ENCODE measurements at places on chromosomes 12 and 14.

DNA sequence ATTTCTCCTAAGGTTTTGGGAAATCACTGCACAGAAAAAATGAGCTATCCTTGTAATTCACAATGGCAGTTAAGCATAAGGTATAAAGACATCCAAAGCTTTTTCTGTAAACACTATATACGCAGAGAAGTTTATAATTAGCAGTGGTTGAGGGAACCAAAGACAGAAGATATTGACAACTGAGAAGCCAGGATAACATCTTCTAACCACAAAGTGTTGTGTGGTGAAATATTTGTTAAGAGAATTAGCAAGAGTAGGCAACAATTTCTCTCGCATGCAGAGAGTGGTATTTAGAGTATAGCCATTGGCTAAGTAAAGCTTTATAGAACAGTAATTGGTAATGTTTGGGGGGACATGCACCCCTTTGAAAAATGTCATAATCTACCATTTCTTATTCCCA, 123.7 kb upstream of the USP15 start:
- no peak for DNase-seq

GRCh38 chr12:98744680-98745079, 99.6 kb downstream of the APAF1 start:
- no peak for DNase-seq

- DNase-seq = no peak
These were observed 23.6 kb upstream of the PGF start for GRCh38 chr14:74979029-74979428.

GRCh38 chr12:50195832-50196231, 28.7 kb upstream of the CERS5 start:
- DNase-seq = peak; percentile 63

DNA sequence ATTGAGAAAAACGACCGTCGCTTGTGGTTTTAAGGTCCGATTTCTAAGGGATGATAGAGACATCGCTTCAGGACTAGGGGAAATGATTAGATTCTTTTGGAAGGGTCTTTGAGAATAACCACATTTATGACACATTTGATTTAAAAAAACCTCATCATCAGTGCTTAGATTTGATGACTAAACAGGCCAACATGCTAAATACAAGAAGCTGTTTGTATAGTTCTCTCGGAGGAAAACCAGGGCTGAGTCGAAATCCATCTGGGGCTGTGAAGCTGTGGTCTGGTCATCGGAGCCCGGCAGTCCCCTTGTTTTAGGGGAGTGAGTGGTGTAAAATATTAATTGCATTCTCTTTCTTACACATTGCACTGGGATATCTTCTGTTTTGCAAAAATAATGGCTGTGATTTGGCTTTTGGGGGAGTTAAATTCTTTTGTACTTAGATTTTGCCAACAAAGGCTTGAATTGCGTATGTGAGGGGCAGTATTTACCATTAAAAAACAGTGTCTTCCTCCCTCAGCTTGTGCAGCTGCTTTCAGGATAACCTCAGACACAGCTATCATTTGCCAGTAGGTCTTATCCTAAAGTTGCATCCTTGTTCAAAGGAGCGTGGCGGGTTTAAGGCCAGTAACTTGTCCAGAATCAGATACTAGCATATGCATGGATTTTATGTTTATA, 550 bp downstream of the GNG2 start:
- DNase-seq = peak; percentile 78

- DNase-seq = no peak
These were observed 13.5 kb upstream of the TAS2R46 start for GRCh38 chr12:11075642-11076041.

DNA sequence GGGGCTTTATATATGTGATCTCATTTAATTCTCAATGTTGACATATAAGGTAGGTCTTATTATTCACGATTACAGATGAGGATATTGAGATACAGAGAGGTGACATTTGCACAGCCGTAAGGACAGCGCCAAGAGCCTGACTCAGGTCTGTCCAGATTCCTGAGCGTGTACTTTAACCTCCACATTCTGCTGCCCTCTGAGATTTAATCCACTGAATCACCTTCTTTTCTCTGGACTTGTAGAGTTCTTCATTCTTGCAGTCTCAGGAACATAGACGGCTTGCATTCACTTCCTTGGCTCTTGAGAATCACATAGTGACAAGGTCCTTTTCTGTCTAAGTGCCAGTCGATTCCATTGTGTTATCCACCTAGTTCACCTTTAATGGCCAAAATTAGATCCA, 141.0 kb upstream of the ARHGAP5 start:
- peak; percentile 33 for DNase-seq

DNA sequence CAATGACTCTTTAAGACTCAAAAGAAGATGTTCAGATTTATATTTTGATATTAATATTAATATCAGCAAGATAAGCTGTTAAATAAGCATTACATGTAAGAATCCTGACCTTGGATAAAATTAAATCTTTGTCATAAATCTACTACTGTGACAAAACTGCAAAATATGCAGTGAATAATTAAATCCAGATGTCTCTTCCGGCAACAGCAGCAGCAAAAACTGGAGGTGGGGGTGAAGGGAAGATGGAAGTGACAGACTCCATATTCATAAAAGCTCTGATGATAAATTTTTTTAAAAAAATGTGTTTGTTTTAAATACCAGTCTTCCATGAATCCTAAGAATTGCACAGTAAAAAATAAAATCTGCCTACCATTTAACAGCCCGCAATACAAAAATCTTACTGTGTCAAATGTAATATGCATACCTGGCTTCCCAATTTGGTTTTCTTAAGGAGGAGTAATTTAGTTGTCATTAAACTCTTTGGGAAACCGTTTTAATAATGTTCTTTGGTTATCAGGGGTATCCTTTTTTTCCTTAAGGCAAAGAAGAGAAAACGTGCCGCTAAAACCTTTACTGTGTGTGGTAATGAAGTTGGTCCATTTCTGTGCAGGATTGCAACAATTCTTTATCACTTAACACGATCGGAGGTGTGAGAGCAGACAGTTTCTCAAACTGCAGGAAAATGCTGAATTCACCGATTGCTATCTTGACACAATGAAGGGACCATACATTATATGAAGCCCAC, 478.2 kb downstream of the DIO2 start:
- peak; percentile 16 for DNase-seq

GRCh38 chr12:132185705-132186104, 41.4 kb downstream of the NOC4L start:
- DNase-seq = no peak

- DNase-seq = no peak
These were observed 63.9 kb downstream of the RERG start for GRCh38 chr12:15157269-15157671.

- peak; percentile 53 for DNase-seq
These were observed 222.1 kb upstream of the HMGA2 start for GRCh38 chr12:65602253-65602609.

DNA sequence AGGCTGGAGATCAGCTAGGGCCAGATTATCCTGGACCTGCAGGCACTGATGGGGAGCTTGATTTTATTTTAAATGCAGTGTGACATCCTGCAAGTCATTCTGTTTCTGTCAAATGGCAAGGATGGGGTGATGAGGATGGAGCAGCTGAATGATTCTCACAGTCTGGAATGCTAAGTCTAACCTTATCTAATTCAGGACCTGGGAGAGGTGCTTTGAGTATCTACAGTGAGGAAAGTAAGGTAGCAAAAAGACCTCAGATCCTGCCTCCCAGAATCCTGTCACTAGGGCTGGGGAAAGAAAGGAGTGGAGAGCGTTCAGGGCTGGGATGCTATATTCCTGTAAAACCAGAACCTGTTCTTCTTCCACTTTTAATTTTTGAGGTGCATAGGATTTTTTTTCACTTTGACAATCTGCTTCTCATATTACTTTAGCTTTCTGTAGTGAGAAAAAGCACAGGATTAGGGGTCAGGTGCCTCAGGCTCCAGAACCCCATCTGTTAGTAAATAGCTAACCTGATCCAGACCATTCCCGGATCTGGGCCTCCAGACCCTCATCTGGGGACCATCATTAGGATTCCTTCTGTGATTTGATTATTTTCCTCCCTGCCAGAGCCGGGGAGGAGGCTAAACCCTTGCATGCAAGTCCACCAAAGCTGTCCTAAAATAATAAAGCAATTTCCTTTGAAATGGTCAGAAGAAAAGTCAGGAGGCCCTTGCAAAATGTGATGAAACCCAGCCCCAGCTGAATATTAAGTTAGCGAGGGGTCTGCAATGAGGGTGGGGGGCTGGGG, 54.7 kb downstream of the ASCL1 start:
- no peak for DNase-seq

- DNase-seq = peak; percentile 4
These were observed 45.1 kb upstream of the RERGL start for GRCh38 chr12:18135086-18135485.

GRCh38 chr14:73764406-73765280, 50.5 kb upstream of the PNMA1 start:
- DNase-seq = no peak

GRCh38 chr12:388012-388411, 1.1 kb downstream of the KDM5A start:
- DNase-seq = no peak

DNA sequence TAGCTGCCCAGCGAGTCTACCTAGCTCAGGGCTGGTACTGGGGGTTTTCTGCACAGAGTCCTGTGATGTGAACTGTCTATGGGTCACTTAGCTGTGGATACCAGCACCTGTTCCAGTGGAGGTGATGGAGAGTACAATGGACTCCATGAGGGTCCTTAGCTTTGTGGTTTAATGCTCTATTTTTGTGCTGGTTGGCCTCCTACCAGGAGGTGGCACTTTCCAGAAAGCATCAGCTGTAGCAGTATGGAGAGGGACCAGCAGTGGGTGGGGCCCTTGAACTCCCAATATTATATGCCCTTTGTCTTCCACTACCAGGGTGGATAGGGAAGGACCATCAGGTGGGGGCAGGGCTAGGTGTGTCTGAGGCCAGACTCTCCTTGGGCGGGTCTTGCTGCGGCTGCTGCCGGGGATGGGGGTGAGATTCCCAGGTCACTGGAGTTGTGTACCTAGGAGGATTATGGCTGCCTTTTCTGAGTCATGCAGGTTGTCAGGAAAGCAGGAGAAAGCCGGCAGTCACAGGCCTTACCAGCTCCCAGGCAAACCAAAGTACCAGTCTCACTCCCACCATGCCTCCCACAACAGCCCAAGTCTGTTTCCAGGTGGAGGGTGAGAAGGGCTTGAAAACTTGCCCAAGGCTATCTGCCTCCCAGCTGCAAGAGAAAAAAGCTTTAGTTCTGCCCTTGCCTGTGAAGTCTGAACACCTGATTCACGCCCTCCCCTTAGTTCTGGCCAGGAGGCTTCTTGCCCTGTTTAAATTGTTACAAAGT, 163.0 kb upstream of the NUDT4 start:
- DNase-seq = no peak

DNA sequence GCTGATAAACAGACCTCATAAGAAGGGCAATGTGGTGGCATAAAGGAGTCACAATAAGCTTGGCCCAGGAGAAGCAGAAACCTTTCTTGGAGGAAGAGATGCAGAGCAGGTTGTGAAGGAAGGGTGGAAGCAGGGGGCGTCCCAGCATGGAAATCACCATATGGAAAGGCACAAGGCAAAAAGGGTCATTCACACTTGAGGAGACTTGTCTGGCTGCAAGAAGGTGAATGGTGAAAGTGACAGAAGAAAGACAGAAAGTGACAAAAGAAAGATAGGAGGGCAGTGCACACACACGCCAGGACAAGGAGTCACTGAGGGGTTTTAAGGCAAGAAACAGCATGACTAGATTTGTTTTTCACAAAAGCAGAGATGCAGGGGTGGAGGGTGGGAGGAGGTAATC, 38.3 kb downstream of the GALNT4 start:
- no peak for DNase-seq

- DNase-seq = no peak
These were observed 33.0 kb downstream of the ANO2 start for GRCh38 chr12:5912011-5912410.

DNA sequence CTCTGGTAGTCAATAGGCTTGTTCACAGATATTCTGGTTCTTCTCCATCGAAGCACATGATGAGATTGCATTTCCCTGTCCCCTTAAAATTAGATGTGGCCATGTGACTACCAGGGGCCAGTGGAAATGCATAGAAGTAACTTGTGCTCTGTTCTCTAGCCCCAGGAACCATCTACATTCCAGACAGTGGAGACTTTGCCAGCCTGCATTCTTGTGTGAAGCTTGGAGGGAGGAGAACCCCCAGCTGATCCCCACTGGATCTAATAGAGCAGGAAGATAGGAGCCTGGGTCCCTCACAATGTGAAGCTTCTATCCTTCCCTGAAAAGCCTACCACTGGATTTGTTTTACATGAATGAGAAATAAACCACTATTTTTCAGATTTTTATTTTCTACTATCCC, 130.1 kb downstream of the KITLG start:
- DNase-seq = no peak

DNA sequence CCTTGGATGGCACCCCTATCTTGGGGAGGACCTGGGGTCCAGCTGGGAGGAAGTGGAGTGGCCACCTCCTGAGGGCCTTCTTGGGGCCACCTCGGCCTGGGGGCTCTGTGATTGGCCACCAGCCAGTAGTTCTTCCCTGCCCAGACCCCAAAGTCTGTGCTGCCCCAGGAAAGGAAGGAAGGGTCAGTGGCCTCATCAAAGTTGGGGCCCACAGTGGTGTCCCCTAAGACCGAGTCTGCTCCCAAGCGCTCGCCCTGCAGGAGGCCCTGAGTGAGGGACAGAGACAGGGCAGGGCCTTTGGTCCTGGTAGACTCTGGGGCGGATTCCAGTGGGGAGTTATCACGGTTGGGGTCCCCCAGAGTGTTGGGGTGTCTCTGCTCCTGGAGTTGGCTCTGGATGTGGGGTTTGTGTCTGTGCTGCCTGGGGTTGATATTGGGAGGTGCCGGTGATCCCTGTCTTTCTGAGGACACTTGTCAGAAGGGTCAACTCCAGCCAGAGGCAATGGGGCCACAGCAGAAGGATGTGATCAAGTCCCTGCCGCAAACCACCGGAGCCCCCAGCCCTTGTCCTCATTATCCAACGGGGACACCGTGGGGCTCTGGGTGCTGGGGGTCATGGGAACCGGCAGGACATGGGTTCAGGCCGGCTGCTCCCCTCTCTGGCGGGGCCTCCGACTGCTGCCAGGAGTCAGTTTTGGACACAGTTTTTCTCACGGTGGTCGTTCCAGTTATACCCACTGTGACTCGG, 364.3 kb downstream of the TMEM121 start:
- DNase-seq = no peak

DNA sequence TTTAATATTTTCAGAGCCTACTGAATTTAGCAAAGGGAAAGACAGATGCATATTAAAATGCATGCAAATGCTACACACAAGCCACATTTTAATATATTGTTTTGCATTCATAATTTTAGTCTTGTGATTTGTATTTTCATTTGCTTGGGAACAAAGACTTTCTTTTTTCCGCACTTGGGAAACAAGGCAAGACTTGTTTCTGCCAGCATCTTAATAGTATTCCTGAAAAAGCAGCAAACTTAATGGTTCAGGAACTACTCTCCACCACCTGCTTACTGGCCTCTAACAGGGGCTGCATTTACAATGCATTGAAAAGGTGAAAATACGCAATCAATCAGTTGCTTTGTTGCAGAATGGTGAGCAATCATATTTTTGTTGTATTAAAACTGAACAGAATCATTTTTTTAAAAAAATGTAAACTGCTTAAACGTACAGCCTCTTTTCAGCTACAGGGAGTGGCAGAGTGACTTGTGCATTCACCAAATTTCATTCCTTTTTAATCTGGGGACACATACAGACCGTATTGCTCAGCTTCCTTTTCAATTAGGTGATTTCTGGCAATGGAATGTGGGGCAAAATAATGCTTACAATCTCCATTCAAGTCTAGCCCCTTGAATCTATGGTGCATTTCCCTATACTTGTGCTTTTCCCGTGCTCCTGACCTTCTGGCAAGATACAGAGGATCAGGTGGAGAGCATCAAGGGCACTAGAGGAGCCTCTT, 144.1 kb upstream of the BTG1 start:
- DNase-seq = peak; percentile 84
